T-helper 2 cell treated with Interferon-gamma antibody and Interleukin-4, amounts not matched to agents 100 ng/mL and 5 ng/mL, for 36 hours (primary cell): ENCODE measurements at places on chromosomes 6 and 20. TPM values are rescaled to one million over a fixed set of nuclear protein-coding genes. Genes with fewer than 3 reads are reported as not detected.

FAM50B gene
- total RNA-seq, result 11.0 and 11.2 TPM in 2 replicates

BFSP1 gene
- total RNA-seq, result 3.7 and 4.1 TPM in 2 replicates

PDYN gene
- total RNA-seq, result not detected in 2 replicates

B3GALT4 gene
- 13.9 and 14.5 TPM in 2 replicates for total RNA-seq

ATP6V1G2 gene
- total RNA-seq, result 1.3 and 1.7 TPM in 2 replicates

RSPH3 gene
- total RNA-seq, result 1.8 and 1.9 TPM in 2 replicates

SLC35F1 gene
- total RNA-seq, result not detected in 2 replicates

SLC24A3 gene
- total RNA-seq, result not detected in 2 replicates

UBR2 gene
- total RNA-seq, result 29.7 and 30.0 TPM in 2 replicates

LST1 gene
- total RNA-seq, result 29.8 and 33.1 TPM in 2 replicates

RING1 gene
- total RNA-seq, result 41.2 and 41.6 TPM in 2 replicates

LKAAEAR1 gene
- total RNA-seq, result 0.34 TPM in 1 of 2 replicates, not detected in the other

TRIM15 gene
- total RNA-seq, result 0.25 TPM in 1 of 2 replicates, not detected in the other

KCNS1 gene
- total RNA-seq, result 0.05 and 0.18 TPM in 2 replicates

COL10A1 gene
- total RNA-seq, result not detected in 2 replicates

TP53TG5 gene
- total RNA-seq, result 0.09 and 0.11 TPM in 2 replicates
